ENCODE measurements at places on chromosomes 6 and 20.

- DNase-seq: no peak
Measured at GRCh38 chr6:154773610-154774089, 40.4 kb downstream of the SCAF8 start.

GRCh38 chr6:4179960-4180651 lies 44.7 kb upstream of the ECI2 start:
- DNase-seq: peak; percentile 45

- no peak for DNase-seq
Measured at GRCh38 chr20:31260326-31260932, 3.0 kb downstream of the DEFB115 start.

- no peak for DNase-seq
Measured at GRCh38 chr6:29726001-29726400, 2.8 kb downstream of the HLA-F start.

GRCh38 chr20:20782231-20782630 lies 69.8 kb upstream of the RALGAPA2 start:
- no peak for DNase-seq

Measured in fibroblast of lung (primary cell).